ENCODE measurements at places on chromosomes 3 and 15.

GRCh38 chr3:125033135-125033534 is 22.7 kb downstream of the HEG1 start:
- ATAC-seq, result no peak

GRCh38 chr3:174862101-174862500 is 3.0 kb downstream of the NAALADL2 start:
- no peak for ATAC-seq

GRCh38 chr3:181358562-181358961 is 353.2 kb upstream of the SOX2 start:
- ATAC-seq, result no peak

DNA sequence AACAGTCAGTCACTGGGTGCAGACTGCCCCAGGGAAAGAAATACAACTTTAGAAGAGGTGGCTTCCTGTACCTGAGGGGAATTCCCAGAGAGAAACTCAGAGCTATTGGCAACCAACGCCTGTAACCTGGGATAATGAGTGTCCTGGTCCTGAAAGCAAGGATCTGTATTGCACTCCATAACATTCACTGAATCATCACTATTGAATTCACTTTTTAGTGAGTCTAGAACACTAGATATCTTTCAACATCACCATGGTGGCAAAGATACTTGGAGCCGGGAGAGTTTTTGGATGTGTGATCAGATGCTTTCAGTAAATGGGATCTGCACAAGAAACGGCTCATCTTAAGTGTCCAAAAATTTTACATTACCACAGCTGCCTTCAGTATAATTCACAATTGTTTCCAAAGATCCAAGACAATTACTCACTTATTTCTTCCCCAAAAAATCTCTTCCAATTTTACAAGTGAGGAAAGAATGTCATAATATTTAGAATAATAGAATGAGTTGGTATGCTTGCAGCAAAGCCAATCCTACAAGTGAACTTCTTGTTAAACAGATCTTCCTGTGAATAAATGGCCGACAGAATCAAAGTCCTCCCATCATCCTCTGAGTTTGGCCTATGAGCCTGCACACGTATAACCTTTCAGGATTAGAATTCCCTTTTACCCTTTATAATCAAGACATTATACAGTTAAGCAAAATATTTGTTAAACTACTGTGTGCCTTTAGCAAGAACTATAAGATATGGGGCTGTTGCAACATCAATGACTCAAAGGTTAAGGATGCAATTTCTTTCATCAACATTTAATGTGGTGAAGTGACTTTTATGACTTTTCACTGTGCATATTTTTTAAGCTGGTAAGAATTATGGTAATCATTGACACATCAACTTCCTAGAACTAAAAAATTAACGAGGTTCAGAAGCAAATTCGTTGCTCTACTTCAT is 243.3 kb upstream of the COL8A1 start:
- no peak for ATAC-seq

- ATAC-seq, result no peak
These were observed 84.6 kb downstream of the MAGI1 start for GRCh38 chr3:65953881-65954733.

DNA sequence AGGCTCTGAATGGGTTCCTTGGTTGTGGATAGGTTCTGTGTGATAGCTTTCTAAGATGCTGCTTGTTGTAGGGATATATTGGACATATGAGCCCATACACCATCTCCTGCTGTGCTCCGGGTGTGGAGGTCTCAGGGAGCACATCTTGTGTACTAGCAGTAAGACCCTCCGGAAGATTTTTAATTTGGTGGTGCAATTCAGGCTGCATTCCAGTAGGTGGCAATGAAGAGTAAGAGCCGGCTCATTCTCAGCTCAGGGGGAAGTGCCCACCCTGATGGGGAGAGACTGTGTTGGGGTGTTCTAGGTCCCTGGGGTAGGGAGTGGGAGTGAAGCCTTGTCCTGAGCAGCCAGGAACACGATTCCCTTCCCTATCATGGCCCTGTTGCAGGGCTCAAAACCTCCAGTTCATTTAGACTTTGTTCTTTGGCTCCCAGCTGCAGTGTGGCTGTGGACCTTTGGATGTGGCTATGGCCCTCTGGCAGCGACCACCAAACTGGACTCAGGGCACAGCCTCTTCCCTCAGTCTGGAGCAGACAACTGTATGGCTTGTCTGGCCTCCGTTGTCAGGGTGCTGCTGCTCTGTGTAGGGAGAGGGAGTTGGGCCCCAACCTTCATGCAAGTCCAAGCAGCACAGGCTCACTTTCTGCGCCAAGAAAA is 104.7 kb downstream of the UNC13C start:
- no peak for ATAC-seq

GRCh38 chr15:60172143-60172542 is 168.0 kb downstream of the FOXB1 start:
- ATAC-seq, result no peak

GRCh38 chr3:177263615-177264368 is 66.5 kb upstream of the TBL1XR1 start:
- no peak for ATAC-seq

GRCh38 chr3:34107669-34108068 is 309.2 kb downstream of the PDCD6IP start:
- ATAC-seq, result no peak

- ATAC-seq, result no peak
These were observed 928 bp downstream of the ANKRD34C start for GRCh38 chr15:79283252-79284048.

DNA sequence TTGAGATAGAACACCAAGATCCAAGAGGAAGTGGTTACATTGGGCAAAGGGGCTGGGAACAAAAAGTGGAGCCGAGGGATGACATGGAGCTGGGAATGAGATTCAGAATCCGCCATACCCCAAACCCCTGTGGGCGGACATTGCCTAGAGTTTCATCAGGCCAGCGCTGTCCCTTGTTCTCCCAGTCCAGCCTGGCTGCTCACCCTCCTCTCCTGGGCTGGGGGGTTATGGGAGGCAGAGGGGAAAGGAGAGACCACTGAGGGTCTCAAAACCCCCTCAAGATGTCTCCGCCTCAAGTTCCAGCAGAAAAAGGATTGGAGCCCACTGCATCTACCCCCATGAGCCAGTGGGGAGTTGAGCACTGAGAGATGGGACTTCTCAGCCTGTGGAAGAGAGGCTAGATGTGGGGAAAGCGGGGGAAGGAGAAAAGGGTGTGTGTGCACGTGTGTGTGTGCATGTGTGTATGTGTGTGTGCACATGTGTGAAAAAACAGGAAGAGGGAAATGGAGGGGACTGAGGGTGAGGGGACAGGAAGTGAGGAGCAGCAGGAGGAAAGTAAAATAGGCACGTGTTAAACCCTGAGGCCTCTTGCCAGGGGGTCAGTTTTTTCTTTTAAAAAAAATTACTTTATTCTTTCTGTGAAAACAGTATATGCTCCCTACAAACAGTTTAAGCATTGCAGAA is 14.3 kb downstream of the GRM2 start:
- no peak for ATAC-seq

DNA sequence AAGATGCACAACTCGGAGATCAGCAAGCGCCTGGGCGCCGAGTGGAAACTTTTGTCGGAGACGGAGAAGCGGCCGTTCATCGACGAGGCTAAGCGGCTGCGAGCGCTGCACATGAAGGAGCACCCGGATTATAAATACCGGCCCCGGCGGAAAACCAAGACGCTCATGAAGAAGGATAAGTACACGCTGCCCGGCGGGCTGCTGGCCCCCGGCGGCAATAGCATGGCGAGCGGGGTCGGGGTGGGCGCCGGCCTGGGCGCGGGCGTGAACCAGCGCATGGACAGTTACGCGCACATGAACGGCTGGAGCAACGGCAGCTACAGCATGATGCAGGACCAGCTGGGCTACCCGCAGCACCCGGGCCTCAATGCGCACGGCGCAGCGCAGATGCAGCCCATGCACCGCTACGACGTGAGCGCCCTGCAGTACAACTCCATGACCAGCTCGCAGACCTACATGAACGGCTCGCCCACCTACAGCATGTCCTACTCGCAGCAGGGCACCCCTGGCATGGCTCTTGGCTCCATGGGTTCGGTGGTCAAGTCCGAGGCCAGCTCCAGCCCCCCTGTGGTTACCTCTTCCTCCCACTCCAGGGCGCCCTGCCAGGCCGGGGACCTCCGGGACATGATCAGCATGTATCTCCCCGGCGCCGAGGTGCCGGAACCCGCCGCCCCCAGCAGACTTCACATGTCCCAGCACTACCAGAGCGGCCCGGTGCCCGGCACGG is 991 bp downstream of the SOX2 start:
- no peak for ATAC-seq
